Stimulated activated CD8-positive, alpha-beta memory T cell treated with anti-CD3 and anti-CD28 coated beads, Interleukin-4, amount 100 ng/mL, for 1 hour (primary cell): ENCODE measurements at places on chromosomes 5 and 9.

DNA sequence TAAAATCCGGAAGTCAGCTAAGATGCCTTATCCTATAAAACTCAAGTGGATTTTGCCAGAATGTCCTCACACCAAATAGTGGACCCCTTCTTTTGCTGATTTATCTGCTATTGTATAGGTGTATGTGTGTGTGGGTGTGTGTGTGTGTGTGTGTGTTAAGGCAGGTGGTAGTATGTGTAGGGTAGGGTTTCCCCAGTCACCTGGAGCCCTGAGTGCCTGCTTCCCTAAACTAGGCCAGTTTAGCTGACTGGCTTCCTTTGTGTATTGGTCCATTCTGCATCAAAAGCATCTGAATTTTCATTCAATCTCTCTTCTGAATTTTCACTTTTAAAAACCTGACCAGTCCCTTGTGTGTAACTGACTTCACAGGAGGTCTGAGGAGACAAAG, 42.2 kb upstream of the LCP2 start:
- DNase-seq, result no peak

DNA sequence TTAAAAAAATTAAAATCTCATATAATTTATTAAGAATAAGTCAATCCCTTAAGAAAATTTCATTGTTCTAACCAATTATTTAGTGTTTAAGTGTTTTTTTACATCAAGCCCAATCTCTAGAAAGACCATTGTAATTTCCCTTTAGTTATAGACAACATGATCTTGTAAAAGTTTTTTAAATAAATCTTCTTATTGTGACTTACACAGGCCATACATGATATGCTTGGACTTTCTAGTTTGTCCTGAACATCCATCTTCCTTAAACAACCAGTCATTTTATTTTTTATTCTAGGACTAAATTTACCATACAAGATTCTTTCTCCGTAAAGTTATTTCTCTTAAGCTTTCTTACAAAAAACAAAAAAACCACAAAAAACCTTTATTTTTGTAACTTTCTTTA, 126.5 kb upstream of the MAST4 start:
- DNase-seq, result no peak

DNA sequence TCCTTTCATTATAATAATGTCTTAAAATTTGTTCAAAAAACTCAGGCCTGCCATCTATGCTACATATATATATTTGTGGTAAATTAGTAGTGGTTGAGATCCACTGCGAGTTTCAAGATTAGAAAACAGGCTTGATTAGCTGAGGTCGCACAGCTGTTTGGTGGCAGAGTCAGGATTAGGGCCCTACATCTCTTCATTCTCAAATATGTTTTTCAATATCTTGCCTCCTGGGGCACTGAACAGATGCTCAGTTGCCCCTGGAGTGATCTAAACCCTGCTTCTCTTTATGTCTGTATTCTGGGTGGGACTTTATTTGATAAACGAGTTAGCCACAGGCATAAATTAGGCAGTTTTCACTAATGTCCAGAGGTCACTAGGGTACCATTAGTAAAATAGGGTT, 27.8 kb upstream of the CEP120 start:
- DNase-seq, result no peak

- no peak for DNase-seq
These were observed 10.5 kb downstream of the FAM81B start for GRCh38 chr5:95401626-95402025.

DNA sequence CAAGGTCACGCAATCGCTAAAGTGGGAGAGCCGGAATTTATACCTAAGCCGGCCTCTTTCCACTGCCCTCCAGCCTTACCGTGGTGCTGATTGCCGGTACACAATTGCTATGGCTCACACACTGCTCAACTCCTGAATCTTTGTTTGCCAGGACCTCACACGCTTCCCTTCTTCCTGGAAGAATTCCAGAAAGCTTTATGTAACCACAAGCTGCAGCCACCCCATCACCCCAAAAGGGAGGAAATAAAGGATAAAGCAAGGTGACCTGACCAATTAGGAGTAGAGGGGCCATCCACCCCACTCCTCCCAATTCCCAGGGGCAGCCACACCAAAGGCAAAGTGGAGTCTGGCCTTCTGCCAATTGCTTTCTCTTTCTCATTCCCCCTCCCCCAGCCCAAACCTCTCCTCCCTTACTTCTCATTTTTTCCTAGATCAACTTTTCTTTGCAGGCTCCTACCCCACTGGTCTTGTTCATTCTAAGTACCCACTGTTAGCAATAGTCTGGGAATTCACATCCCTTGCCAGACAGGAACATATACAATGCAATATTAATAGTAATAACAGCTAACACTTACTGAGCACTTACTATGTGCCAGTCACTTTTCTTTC, 18.0 kb upstream of the CDC23 start:
- no peak for DNase-seq

- no peak for DNase-seq
These were observed 12.5 kb downstream of the ST8SIA4 start for GRCh38 chr5:100890461-100891008.

GRCh38 chr9:129403779-129404620, 216.9 kb downstream of the C9orf50 start:
- DNase-seq, result no peak

DNA sequence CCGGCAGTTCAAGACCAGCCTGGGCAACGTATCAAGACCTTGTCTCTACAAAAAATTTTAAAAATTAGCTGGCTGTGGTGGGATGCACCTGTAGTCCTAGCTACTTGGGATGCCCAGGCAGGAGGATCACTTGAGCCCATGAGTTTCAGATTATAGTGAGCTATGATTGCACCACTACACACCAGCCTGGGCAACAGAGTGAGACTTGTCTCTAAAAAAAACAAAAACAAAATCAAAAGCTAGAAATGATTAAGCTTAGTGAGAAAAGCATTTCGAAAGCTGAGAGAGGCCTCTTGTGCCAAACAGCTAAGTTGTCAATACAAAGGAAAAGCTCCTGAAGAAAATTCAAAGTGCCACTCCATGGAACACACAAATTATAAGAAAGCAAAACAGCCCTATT, 4.8 kb downstream of the FAM151B start:
- DNase-seq, result no peak

DNA sequence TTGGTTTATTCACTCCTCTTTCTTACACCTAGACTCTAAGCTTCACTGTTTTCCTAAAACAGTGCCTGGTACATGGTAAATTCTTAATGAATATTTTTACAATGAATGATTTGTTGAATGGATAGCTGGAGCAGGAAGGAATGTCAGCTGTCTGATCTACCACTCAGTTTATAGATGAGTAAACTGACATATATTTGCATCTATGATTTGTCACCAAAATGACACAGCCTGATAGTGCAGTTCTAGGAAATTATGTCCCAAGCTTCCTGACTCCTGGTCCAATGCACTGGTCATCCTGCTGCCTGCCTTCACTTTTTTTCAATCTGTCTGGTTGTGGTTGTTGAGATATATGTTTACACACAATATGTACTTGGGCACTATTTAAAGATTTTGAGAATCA, 651.7 kb upstream of the WWC1 start:
- no peak for DNase-seq

DNA sequence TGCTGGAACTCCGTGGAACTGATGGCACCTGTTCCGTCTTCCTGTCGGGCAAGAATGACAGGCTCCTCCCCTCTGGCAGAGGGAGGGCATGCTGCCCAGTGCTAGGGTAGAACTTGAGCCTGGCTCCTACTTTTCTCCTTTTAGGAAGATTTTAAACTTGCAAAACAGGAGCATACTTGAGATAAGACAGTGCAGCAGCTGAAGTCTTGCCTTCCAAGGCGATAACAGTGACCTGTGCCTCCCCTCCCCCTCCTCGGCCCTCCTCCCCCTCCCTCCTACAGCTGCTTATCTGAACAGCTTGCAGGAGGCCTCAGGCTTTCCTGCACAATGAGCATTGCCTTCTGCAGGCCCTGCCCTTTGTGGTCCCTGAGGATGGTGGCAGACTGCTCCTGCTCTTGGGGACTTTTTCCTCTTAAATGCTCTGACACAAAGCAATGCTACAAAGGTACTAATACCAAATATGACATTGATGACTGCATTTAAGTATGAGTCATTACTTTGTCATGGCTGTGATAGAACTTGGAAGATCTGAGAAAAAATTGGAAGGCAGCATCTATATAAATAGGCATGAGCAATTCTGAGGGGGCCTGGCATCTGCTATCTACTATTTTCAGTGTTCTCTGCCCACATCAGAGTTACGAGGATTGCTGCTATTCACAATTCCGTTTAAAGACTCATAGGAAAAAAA, 2.0 kb downstream of the GADD45G start:
- no peak for DNase-seq
